A549 treated with GW870086 at 1 μM for 4 hours (cell line): ENCODE measurements at places on chromosomes 5 and 9. TPM values are rescaled to one million over a fixed set of nuclear protein-coding genes. Genes with fewer than 3 reads are reported as not detected.

Gene SHOC1
- 0.05 TPM in 1 of 5 replicates, not detected in the others for total RNA-seq

Gene MSX2
- total RNA-seq = 2.9 to 5.0 TPM (median 4.3 TPM) in 5 replicates

Gene FIBCD1
- total RNA-seq = 11.5 to 18.2 TPM (median 15.7 TPM) in 5 replicates

Gene SPATA9
- not detected in 5 replicates for total RNA-seq
